ENCODE measurements at places on chromosomes 5 and 9. TPM values are rescaled to one million over a fixed set of nuclear protein-coding genes. Genes with fewer than 3 reads are reported as not detected.

- no peak for DNase-seq
These were observed 41.5 kb downstream of the CXXC5 start for GRCh38 chr5:139689631-139690063.

DNA sequence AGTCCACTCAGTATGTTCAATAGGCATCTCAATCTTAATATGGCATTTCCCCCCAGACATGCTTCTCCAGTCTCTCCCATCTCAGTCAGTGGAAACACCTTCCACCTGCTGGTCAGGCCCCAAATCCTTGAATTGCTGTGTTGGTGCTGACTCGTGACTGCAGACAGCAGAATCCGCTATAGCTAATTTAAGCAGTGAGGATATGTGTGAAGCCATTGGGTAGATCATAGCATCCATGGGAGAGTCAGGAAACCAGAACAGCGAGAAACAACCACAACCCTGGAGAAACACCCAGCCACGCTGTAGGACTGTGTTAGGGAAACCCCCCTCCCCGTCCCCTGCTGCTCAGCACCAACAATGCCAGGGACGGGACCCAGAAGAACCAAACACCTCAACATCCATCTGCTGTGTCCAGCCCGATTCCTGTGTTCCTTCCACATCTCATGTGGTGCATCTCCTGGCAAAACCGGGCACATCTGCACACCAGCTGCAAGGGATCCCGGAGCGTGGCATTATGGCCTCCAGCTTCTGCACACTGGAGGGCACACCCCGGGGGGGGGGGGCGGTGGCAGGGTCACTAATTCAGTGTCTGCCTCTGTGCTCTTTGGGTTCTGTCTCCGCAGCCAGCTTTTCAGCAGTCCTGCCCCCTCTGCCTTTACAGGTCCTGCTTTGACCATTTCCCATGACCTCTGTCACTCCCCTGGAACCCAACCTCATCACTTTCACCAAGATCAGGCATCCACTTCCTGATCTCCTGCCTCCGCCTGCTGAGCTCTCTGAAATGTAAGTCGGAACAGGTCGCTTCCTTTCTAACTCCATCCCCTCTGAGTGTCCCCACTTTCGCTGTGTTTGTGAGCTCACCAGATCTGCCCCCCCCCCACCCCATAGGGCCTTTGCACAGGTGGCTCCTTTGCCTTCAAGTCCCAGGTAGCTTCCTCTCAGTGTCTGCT, 2.4 kb upstream of the PLEKHG4B start:
- no peak for DNase-seq

DNA sequence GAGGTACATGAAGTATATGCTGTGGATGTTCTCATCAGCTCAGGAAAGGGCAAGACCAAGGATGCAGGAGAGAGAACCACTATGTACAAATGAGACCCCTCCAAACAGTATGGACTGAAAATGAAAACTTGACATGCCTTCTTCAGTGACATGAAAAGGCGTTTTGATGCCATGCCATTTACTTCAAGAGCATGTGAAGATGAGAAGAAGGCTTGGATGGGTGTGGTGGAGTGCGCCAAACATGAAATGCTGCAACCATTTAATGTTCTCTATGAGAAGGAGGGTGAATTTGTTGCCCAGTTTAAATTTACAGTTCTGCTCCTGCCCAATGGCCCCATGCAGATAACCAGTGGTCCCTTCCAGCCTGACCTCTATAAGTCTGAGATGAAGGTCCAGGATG, 47.7 kb downstream of the SEMA4D start:
- DNase-seq: peak; percentile 44

- no peak for DNase-seq
These were observed 142.6 kb downstream of the SAXO1 start for GRCh38 chr9:18890372-18890771.

ARHGEF37 gene
- not detected for total RNA-seq

DNA sequence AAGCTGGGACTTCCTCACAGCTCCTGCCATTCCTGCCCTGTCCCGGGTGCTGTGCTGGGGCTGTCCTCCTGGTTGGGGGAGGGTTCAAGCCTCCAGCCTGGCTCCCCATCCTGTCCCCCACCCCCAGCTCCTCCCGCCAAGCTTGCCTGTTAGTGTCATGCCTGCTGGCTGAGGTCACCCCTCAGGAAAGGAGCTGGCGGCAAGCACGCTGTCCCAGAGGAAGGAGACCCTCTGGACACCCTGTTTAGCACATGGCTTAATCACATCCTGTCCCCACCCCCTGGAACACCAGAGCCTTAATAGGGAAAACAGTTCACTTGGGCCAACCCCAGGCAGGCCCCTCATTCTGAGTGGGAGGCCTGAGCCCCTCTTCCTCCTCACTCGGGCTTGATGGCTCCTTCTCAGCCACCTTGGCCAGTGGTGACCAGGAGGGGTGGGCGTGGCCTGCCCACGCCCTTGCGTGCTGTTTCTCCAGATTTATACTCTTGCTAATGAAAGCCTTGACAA, 9.2 kb upstream of the PHYHD1 start:
- no peak for DNase-seq

GRCh38 chr9:114382699-114383520, 4.9 kb downstream of the AKNA start:
- DNase-seq: peak; percentile 48

DNA sequence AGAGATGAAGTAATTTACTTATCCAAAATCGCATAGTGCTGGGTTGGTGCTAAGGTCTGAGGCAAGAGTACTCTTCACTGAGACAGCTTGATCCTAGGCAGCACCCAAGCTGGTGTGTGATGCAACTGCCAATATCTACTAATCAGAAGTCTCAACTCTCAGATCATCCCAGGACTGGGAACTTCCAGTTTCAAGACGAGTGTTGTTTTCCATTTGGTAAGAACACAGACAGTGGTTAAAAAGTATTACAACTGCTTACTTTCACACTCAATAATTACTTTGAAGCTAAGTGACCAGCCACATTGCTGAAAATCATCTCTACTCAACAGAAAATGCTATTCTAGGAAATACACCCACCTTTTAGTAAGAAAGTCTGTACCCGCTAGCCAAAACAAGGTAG, 45.3 kb downstream of the FBXW11 start:
- no peak for DNase-seq

Measured in CD8-positive, alpha-beta T cell (primary cell).